A549 treated with CORT108297 at 1 μM for 4 hours (cell line): ENCODE measurements at places on chromosomes 2 and 18. TPM values are rescaled to one million over a fixed set of nuclear protein-coding genes. Genes with fewer than 3 reads are reported as not detected.

Gene ITPRIPL1
- not detected in 5 replicates for total RNA-seq

Gene ONECUT2
- 0.31 to 0.63 TPM (median 0.41 TPM) in 5 replicates for total RNA-seq

Gene ABCG8
- not detected in 5 replicates for total RNA-seq

Gene LRRC30
- not detected in 5 replicates for total RNA-seq

Gene TRIM43
- total RNA-seq: 0.07 TPM in 1 of 5 replicates, not detected in the others
